ENCODE measurements at places on chromosomes 2 and 18. TPM values are rescaled to one million over a fixed set of nuclear protein-coding genes. Genes with fewer than 3 reads are reported as not detected.
A peak's percentile ranks its signal among the peaks of the same experiment; 100 is the strongest.

DNA sequence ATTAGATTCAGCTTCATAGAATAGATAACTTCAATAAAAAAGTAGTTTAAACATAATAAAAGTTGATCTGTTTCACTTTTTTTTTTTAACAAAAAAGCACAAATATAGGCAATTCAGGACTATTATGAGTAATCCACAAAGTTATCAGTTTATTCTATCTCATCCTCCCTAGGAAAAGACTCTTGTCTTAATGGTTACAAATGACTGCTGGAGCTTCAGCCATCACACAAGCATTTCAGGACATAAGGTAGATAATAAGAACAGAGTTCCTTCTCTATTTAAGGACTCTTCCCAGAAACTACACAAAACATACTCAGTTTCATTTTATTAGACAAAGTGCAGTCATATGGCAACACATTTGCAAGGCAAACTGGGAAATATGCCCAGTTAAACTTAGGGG is 357.6 kb upstream of the SETBP1 start:
- no peaks in the 10 kb centered on the region for H3K4me1 ChIP-seq
- no peak overlapping the region for H3K27ac ChIP-seq
- no peaks in the 10 kb centered on the region for H3K36me3 ChIP-seq
- H3K27me3 ChIP-seq, result no peaks in the 10 kb centered on the region

DNA sequence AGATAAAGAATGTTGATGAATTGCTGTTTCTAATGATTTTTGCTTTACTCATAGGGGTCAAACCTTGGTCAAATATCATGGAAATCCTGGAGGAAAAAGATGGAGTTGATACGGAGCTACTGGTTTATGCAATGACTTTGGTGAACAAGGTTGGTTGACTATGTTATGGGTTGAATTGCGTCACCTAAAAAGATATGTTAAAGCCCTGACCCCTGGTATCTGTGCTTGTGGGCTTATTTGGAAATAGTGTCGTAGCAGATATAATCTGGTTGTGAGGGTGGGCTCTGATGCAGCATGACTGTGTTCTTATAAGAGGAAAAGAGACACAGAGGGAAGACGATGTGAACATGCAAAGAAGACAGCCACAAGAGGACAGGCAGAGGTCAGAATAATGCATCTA is 226.2 kb downstream of the TPGS2 start:
- no peaks in the 10 kb centered on the region for H3K4me1 ChIP-seq
- no peaks in the 10 kb centered on the region for H3K27me3 ChIP-seq
- H3K27ac ChIP-seq, result no peak overlapping the region

- H3K27me3 ChIP-seq, result no peaks in the 10 kb centered on the region
- DNase-seq, result no peak
- no peak overlapping the region for H3K27ac ChIP-seq
- no peaks in the 10 kb centered on the region for H3K36me3 ChIP-seq
- no peak overlapping the region for H3K4me3 ChIP-seq
- no peaks in the 10 kb centered on the region for H3K4me1 ChIP-seq
Measured at GRCh38 chr2:239792405-239793084, 232.6 kb downstream of the NDUFA10 start.

GRCh38 chr2:56121995-56122394 is 61.8 kb upstream of the CCDC85A start:
- H3K4me3 ChIP-seq, result no peak overlapping the region
- H3K27me3 ChIP-seq, result peaks cover 4% of the 10 kb centered on the region
- H3K4me1 ChIP-seq, result no peaks in the 10 kb centered on the region
- no peak for DNase-seq

DNA sequence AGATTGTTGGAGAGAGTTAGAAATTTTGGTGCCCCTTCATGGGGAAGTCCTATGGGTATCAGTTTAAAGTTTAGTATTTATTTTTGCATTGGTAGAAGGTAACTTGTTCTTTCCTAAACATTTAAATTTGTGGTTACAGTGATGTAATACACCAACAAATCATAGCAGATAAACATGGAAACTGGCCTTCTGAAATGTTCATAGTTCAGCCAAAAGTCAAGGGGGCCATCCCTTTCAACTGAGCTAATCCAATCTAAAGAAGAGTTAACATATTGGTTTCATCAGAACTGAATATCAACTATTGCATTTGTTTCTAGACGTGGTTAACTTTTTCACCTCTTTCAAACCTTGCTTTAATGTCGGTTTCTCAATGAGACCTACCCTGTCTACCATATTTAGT is 46.3 kb downstream of the PPP1R1C start:
- H3K27ac ChIP-seq, result no peak overlapping the region
- no peaks in the 10 kb centered on the region for H3K27me3 ChIP-seq
- H3K4me3 ChIP-seq, result no peak overlapping the region
- H3K36me3 ChIP-seq, result no peaks in the 10 kb centered on the region
- peak; percentile 62 for DNase-seq

DNA sequence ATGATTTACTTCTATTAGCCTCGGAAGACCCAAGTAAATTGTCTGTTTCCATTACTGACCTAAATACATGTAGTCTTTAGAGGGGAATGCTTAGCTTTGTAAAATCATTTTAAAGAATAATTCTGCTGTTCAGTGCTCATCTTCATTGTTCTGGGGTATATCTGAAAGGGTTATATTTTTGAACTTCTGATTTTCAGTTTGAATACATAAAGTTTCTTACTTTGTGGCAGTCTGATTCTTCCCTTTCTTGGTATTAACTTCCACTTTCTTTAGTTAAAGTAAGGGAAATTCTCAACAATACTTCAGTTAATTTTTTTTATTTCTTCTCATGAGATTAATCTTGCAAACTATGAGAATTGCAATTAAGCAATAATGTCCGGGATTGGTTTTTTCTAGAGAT is 148.4 kb downstream of the DOCK10 start:
- no peak overlapping the region for H3K4me3 ChIP-seq
- no peak overlapping the region for H3K27ac ChIP-seq
- no peak for DNase-seq
- H3K4me1 ChIP-seq, result peaks cover 7% of the 10 kb centered on the region

- H3K27ac ChIP-seq, result no peak overlapping the region
- H3K27me3 ChIP-seq, result no peaks in the 10 kb centered on the region
- H3K4me1 ChIP-seq, result no peaks in the 10 kb centered on the region
- H3K4me3 ChIP-seq, result no peak overlapping the region
- H3K36me3 ChIP-seq, result no peaks in the 10 kb centered on the region
Measured at GRCh38 chr2:557635-558301, 119.4 kb downstream of the TMEM18 start.

SLC38A11 gene
- under 0.01 TPM for total RNA-seq

SLC19A3 gene
- not detected for total RNA-seq

STPG4 gene
- total RNA-seq, result 0.28 TPM

PTPRM gene
- total RNA-seq, result 28.3 TPM

MAPK4 gene
- not detected for total RNA-seq

KRTCAP3 gene
- not detected for total RNA-seq

ZNF521 gene
- total RNA-seq, result 44.7 TPM

C1GALT1C1L gene
- total RNA-seq, result 0.28 TPM

IER3IP1 gene
- total RNA-seq, result 7.0 TPM
